Iris pigment epithelial cell (primary cell): ENCODE measurements at places on chromosomes 7 and 10.

GRCh38 chr10:70145666-70146488 lies 623 bp downstream of the TYSND1 start:
- DNase-seq = peak; percentile 66

DNA sequence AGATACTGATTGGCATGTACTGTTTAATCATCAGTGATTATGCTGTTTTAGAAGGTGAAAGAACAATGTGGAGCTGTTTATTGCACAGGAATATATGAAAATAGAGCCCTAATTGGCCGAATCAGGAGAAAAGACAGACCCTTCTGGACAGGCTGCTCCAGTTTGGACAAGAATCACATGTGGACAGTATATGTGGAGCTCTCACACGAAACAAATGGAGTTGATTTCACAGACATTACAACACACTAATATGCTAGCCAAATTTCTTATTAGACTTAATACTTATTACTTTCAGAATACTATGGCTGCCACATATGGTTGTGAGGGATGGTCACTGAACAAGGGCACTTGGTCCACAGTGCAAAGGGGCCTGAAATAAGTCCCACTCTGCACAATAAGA lies 15.5 kb downstream of the TWIST1 start:
- no peak for DNase-seq

- DNase-seq = no peak
These were observed 53.7 kb upstream of the KDM7A start for GRCh38 chr7:140230516-140230860.

DNA sequence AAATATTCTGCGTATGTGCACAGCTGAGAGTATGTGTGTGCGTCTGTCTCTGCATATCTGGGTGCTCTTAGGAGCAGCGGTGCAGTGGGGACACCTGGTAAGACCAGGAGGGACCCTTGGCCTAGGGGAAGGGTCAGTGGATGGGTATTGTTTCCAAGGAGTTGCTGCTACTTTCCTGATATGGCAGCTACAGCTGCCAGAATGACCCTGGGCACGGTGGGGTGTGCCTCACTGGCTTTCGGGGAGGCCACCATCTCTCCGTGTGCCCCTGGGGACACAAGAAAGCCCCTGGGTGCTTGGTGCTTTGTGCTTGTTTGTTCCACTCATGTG lies 8.6 kb downstream of the PFKFB3 start:
- no peak for DNase-seq

GRCh38 chr10:3850999-3851937 lies 66.3 kb upstream of the KLF6 start:
- DNase-seq = peak; percentile 96

GRCh38 chr10:125820701-125821100 lies 2.4 kb downstream of the UROS start:
- no peak for DNase-seq

GRCh38 chr7:138254444-138254843 lies 178.2 kb downstream of the AKR1D1 start:
- no peak for DNase-seq

DNA sequence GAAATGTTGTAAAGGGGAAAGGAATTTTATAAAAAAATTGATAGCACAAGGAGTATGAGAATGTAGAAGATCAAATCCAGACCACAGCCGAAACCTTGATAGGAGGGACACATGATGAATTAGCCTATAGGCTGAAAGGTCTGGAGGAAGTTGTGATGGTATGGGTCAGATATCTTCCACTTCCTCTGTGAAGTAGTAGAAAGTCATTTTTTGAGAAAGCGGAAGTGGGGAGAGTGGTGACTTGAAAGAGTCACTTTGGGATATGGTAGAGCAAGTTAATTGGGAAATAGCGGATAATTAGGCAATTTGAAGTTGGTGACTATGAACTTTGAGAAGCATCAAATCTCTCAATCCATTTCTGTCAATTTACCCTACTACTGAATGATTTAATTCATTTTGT lies 99.4 kb downstream of the GRM8 start:
- DNase-seq = no peak

GRCh38 chr10:133166828-133167692 lies 7.0 kb downstream of the KNDC1 start:
- no peak for DNase-seq

- DNase-seq = peak; percentile 1
These were observed 151.1 kb downstream of the CXCL12 start for GRCh38 chr10:44233561-44234482.

DNA sequence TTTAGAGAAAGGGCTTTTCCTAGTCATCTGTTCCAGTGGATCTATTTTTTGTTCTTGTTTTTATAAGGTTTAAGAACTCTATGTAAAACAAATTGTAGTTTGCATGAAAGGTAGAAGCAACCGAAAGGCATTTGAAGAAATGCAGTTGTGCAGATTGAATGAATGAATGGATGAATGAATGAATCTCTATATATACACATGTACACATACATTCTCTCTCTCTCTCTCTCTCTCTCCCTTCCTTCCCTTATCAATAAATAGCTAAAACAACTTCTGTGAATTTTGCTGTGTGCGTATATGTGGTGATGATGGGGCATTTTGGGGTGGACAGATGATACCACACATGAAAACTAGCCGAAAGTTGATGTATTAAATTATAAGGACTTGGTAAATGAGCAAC lies 32.4 kb downstream of the ANLN start:
- DNase-seq = no peak
